SK-N-DZ (cell line): ENCODE measurements at places on chromosomes 1 and 21.

DNA sequence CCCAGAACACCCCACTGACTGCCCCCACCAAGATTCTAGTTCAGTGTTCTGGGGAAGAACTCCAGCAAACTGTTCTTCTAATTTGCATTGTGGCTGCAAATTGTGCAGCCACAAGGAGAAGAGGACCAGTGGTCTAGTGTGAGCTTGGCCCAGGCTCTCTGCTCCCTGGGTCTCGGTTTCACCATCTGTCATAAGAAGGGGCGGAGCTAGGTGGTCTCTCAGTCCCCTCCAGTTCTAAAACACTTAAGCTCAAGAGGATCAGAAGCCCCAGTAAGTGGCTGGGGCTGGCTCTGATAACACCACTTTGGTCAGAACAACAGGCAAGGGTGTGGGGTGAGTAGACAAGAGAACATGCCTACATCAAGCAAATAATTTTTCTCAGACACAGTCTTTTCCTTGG, 99.9 kb downstream of the BEND5 start:
- peak; percentile 32 for DNase-seq

DNA sequence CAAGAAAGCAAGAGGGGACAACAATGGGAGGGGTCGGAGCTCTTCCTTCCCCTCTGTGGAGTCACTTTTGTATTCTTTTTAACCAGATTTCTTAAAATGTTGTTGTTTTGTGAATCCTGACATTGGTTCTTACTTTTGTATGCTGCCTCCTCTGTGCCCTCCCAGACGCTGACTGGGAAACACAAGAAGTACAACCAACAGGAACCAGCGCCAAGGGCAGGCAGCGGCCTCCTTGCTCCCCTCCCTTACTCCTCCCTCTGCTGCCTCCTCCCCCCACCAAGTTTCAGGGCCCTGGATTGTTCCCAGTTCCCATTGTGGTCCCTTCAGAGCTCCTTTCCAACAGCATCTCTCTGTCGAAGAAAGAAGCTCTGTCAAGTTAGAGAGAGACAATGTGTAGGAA, 111.1 kb downstream of the BRINP2 start:
- no peak for DNase-seq

GRCh38 chr1:7967651-7968050, 6.1 kb downstream of the PARK7 start:
- DNase-seq, result no peak

DNA sequence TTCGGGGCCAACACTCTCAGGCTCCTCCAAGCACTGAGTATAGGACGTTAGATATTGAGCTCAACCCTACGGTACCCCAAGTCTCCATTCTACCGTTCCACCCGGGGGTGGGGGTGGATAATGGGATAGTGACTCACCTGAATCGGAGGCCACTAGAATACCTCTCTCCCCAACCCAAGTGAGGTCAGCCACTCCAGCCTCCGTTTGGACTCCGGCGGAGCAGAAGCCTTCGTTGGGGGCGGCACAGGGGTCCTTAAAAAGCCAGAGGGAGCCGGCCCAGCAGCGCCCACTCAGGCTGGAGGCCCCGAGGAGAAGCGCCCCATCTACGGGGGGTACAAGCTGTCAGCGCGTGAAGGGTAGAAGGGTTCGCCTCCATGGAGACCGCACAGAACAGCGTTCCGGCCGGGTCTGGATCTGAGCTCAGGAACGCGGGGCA, 556 bp downstream of the WDR77 start:
- DNase-seq, result peak; percentile 17

DNA sequence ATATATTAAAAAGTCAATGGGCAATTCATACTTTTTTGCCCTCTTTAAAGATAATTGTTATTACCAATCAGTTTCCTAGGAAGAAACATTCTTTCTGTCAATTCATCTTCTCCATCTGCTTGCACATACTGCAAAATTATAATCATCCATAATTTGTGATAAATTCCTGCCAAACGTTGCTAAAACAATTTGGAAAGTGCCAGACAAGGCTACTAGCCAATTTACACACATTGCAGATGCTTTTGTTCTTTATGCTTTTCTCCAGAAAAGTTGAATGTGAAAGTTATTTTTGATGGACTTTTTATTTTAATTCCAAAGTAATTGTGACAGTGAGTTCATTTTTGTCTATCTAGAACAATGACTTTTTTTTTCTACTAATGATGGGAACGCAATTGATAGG, 992.8 kb upstream of the ADGRL2 start:
- no peak for DNase-seq

- peak; percentile 6 for DNase-seq
Observed at GRCh38 chr1:188641566-188642211, 1812.9 kb downstream of the PLA2G4A start.
